Iris pigment epithelial cell (primary cell): ENCODE measurements at places on chromosomes 4 and X.
A peak's percentile ranks its signal among the peaks of the same experiment; 100 is the strongest.

DNA sequence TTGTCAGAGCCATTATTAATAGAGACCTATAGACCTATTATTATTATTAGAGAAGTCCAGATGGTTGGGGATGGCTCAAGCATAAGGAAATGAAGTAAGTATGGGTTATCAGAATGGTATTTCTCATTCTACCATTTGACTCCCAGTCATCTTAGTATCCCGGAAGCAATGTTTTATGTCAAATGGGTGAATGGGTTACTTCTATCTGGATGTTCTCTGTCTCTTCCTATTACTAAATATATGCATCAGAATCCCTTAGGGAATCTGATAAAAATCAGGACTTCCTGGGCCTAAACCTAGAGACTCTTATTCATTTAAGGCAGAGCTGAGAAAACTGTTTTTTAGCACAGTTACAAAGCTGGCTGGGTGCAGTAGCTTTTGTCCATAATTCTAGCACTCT, 149.9 kb downstream of the SLC10A7 start:
- peak; percentile 7 for DNase-seq

GRCh38 chr4:124641715-124642381, 70.7 kb downstream of the ANKRD50 start:
- DNase-seq, result peak; percentile 97

GRCh38 chr4:149247164-149247563, 568.5 kb downstream of the IQCM start:
- DNase-seq, result no peak

DNA sequence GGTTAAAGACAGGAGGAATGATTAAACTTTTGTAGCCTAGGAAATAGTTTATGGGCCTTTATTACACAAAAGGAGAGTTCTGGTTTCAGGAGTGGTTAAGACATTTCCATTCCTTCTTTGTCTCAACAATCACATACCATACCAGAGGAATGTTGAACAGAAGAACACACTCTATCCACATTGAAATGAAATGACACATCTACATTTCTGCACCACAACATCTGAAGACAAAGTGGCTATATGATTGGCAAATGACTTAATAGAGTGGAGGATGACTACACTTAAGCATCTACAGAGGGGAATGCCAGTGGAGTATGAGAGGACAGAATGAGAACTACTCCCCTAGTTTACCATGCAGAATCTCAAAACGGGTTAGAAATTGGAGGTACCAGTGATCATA, 8.0 kb downstream of the CYP2U1 start:
- peak; percentile 57 for DNase-seq
